ENCODE measurements at places on chromosomes 3 and 15. TPM values are rescaled to one million over a fixed set of nuclear protein-coding genes. Genes with fewer than 3 reads are reported as not detected.

Gene ILDR1
- 2.9 TPM for total RNA-seq

- DNase-seq, result no peak
These were observed 668 bp downstream of the MFGE8 start for GRCh38 chr15:88912500-88912921.

Gene TMC3
- total RNA-seq, result not detected

- no peak for DNase-seq
These were observed 856.8 kb downstream of the OTOL1 start for GRCh38 chr3:162353414-162353813.

- DNase-seq, result no peak
These were observed 938.4 kb upstream of the SEMA6D start for GRCh38 chr15:46778876-46779275.

Gene RBMS3
- total RNA-seq, result 0.42 TPM

DNA sequence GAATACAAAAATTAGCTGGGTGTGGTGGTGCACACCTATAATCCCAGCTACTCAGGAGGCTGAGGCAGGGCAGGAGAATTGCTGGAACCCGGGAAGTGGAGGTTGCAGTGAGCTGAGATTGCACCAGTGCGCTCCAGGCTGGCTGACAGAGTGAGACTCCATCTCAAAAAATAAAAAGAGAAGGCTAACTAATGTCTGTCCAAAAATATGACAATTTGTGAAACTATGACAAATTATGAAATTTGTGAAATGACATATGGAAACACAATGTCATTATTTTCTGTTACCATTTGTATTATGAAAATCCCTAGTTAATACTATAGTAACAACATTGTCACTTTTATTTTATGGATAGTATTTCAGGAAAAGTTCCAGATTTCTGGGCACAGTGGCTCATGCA, 1306.3 kb upstream of the EPHA6 start:
- no peak for DNase-seq

DNA sequence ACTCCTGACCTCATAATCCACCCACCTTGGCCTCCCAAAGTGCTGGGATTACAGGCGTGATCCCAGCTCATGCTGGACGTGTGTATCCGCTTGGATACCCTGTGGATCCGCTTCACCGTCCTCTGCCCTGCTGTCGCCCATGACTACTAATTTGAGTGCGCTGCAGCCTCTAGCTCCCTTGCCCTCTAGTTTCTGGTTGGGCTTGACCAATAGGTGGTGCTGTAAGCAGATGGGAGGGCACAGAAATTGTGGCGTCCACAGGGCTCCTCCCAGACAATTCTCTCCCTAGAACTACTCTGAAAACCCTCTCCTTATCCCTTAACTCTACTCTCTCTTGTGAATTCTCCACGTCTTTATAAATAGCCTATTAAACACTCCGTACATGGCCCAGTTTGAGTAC, 36.2 kb downstream of the ZPLD1 start:
- DNase-seq, result peak; percentile 7

Gene PDZRN3
- total RNA-seq, result 0.17 TPM
